ENCODE measurements at places on chromosomes 6 and 20.

- DNase-seq = no peak
These were observed 5.2 kb downstream of the BTBD9 start for GRCh38 chr6:38634518-38634917.

DNA sequence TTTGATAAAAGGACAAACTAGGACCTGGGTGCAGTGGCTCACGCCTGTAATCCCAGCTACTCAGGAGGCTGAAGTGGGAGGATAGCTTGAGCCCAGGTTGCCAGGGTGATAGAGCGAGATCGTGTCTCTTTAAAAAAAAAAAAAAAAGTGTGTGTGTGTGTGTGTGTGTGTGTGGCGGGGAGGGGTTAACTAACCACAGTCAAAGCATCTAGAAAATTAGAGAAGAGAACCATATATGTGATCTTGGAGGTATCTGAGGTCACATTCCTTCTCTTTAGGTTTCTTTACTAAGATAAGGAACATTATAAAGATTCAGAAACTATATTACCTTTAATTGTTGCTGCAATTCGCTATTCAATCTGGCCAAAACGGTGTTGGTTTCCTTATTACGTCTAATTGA is 80.9 kb downstream of the REPS1 start:
- DNase-seq = no peak

- DNase-seq = no peak
These were observed 80.3 kb downstream of the BACH2 start for GRCh38 chr6:90216072-90216977.

- DNase-seq = no peak
These were observed 45.9 kb downstream of the PTPRK start for GRCh38 chr6:128474481-128474880.

DNA sequence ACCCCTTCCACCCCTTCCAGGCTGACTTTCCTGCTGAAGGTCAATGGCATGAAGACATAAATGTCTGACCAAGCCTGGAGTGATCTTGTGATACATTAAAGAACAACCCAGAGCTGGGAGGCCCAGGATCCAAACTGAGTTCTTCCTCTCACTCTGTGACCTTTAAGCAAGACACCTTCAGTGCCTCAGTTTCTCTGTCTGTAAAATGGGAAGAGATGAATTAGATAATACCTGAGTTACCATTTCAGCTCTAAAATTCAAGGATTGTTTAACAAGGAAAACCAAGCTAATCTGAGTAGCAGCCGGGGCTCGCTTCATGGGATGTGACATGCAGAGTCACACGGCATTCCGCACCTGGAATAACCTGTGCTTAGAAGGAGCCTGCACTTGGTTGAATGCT is 7.0 kb upstream of the NFATC2 start:
- no peak for DNase-seq

DNA sequence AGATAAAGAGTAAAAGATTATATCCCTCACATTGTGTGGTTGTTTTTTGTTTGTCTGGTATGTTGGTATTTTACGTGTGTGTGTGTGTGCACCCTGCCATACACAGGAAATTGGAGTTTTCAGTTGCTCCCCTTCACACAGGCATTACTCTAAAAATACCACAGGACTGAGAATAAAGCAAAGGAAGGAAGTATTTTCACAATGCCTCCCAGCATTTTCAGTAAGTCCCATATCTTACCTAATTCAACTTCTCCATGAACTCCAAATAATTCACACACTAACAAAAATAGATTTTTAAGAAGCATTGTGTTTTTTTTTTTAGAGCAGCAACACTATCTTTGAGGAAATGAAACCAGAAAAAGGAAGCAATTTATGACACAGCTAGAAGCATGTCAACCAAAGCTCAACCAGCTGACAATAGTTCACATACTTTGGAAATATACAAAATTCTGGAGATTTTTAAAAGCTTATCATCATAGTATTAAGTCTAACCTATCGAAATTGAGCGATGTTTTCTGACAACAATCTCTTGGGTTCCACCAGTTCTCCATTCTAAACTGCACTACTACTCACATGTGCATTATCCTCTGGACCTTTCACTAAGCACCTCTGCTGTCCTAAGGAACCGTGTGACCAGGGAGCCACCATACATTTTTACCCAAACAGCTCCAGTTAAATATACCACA is 2.1 kb downstream of the UBE2J1 start:
- DNase-seq = no peak

DNA sequence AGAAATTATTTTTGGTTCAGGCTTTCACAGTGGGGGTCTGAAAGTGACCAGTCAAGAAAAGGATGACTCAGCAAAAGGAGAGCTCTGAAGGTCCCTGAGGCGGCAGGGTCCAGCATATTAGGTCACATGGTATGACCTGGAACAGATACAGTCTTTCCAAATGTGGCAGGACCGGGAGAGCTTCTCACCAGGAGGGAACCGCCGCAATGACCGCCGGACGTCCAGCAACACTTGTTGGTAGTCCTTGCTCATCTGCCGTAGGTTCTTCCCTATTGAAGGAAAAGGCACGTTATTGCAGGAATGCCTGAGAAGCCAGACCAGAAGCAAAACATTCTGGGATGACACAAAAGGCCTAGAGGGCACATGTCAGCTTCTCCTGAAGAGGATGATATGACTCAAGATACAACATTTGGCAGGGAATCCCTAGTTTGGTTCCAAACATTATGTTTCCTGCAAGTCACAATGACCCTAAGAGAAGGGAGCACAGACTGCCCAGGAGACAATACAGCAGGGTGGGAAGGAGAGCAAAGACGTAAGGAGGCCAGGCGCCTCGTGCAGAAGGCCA is 17.4 kb downstream of the TBC1D20 start:
- no peak for DNase-seq

GRCh38 chr20:58573257-58573656 is 58.1 kb upstream of the APCDD1L start:
- DNase-seq = no peak

GRCh38 chr20:57795977-57796560 is 86.3 kb upstream of the PMEPA1 start:
- no peak for DNase-seq

GRCh38 chr6:128209771-128210170 is 308.9 kb upstream of the THEMIS start:
- DNase-seq = no peak

DNA sequence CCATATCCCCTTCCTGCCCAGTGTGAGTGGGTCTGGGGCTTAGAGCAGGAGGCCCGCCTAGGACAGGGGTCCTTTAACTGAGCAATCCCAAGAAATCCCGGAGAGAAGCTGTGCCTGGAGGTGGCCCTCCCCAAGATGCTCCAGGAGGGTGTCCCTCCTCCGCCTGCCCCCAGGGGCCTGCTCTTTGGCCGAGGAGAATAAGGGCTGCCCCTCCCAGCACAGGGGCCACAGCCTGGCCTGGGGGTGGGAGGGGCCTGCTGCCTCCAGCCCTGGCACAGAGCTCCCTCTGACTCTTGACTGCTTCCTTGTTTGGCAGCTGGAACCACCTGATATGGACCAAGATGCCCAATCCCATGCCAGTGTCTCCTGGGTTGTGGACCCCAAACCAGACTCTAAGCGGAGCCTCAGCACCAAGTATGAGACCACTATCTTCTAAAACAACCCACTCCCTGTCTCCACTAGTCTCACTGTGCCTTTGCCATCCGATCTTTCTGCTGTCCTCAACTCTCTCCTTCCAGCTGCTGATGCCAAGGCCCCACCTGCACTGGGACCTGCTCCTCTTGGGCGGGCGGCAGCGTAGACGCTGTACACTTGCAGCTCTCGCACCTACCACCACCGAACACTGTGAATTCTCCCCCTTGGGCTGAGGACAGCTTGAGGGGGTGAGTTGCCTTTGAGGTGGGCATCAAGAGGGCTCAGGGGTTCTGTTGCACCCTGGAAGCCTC is 54.3 kb downstream of the TCP11 start:
- DNase-seq = no peak

GRCh38 chr6:142871910-142872331 is 73.1 kb downstream of the HIVEP2 start:
- DNase-seq = no peak

DNA sequence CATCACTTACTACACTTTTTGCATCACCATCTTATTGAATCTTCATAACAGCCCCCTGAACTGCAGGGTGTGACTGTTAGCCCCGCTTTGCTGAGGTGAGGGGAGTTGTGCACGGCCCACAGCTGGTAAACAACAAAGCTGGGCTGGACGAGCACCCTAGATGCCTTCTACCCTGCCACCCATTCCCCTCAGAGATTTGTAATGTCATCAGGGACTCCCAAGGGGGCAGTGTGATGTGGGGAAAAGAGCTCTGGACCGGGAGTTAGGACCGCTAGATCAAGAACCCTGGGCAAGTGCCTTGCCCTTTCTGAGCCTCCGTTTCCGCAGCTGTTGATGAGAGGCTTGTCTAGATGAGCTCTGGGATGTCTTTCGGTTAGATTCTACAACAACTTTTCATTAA is 20.9 kb downstream of the PKIG start:
- no peak for DNase-seq

- DNase-seq = no peak
These were observed 6.6 kb upstream of the SPO11 start for GRCh38 chr20:57323034-57323433.

- DNase-seq = no peak
These were observed 737.9 kb upstream of the SLC35B3 start for GRCh38 chr6:9173229-9173628.

- no peak for DNase-seq
These were observed 41.2 kb upstream of the POLR1H start for GRCh38 chr6:30019819-30020218.

- DNase-seq = no peak
These were observed 37.9 kb upstream of the BEND6 start for GRCh38 chr6:56916849-56917551.

Measured in neural crest cell (in vitro differentiated cells).